ENCODE measurements at places on chromosomes 7 and 10.

- peak; percentile 62 for DNase-seq
Observed at GRCh38 chr7:5704534-5704922, 76.9 kb downstream of the RNF216 start.

DNA sequence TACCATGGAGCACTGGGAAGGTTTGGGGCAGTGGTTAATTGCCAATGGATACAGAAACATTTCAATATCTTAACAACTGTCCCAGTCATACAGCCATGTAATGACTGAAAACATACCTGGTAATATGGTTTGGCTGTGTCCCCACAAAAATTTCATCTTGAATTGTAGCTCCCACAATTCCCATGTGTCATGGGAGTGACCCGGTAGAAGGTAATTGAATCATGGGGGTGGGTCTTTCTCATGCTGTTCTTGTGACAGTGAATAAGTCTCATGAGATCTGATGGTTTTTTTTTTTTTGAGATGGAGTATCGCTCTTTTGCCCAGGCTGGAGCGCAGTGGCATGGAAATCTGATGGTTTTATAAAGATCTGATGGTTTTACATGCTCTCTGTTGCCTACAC lies 284.4 kb downstream of the TCF7L2 start:
- no peak for DNase-seq

DNA sequence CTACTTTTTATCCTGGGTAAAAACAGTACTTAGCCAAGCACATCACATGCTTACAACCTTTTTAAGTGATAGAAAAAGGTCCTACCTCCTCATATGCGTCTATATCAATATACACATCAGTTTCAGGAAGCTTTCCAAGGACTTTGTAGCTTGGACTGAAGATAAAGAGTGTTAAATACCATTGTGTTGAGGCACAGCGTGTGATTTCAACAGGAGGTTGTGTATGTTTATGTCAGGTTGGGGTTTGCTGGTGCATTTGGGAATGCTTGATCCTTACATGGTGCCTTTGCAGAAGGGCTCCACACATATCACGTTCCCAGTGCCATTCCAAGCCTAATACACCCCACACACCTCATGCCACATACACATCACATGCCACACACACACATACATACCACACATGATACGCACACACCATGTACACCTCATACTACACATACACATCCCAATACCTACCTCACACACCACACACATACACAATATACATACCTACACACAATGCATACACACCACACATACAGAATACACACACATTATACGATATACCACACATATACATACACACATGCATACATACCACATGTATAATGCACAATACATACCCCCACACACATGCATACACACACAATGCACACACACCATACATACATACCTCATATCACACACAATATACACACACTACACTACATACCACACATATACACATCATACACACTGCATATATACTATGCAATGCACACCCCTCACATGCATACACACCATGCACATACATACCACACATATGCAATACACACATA lies 33.1 kb downstream of the PSMC2 start:
- no peak for DNase-seq

DNA sequence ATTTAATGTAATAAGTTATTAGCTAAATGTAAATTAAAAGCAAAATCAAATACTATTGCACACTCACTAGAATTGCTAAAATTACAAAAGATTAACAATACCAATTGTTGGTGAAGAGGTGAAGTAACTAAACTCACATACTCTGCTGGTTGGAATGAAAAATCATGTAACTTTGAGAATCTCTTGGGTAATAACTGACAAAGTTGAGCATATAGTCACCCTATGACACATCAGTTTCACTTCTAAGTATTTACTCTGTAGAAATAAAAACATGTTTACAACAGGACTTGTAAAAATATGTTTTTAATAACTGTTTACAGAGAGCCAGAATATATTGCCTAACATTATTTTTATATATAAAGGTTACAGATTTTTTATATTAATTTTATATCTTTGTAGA lies 33.6 kb downstream of the CNTNAP2 start:
- DNase-seq: no peak

DNA sequence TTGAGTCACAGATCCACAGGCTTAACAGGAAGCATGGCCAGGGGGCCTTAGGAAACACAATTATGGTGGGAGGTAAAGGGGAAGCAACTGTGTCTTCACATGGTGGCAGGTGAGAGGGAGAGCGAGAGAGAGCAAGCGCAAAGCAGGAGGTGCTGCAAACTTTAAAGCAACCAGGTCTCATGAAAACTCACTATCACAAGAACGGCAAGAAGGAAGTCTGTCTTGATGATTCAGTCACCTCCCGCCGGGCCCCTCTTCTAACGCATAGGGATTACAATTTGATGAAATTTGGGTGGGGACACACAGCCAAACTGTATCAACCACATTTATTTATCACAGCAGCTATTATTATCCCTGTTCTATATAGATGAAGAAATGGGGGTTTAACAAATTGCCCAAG lies 201.6 kb downstream of the DPP6 start:
- no peak for DNase-seq

DNA sequence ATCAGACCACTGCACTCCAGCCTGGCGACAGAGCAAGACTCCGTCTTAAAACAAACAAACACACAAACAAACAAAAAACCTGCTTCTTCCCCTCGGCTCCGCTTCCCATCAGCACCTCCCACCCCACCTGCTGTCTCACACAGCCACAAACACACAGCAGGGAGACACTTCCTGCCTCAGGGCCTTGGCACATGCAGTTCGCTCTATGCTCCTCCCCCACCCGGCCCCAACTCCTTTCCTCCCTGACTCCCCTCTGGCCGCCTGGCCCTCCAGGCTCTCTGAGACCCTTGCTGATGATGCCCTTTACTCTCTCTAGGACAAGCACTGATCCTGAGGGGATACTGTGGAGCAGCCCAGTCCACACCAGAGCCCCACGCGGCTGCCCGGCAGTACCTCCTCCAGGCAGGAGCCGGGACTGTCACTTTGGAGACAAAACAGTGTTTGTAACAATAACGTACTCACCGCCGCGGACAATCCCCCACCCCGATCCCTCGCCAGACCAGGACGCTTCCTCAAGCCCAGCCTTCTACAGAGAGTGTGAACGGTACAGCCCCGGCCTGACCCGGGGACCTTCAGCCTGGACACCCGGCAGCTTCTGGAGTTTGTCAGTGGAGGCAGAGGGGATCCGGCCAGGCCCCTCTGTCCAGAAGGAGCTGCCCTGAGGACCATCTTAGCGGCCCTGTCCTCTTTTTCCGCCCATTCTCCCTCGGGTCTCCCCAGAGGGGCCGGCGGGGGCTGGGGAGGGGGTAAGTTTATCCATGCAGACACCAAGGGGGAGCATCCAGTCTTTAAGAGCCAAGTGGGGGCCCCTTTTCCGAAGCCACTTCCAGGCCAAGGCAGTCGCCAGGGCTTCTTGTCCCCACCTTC lies 50.0 kb upstream of the GTF2IRD1 start:
- no peak for DNase-seq

DNA sequence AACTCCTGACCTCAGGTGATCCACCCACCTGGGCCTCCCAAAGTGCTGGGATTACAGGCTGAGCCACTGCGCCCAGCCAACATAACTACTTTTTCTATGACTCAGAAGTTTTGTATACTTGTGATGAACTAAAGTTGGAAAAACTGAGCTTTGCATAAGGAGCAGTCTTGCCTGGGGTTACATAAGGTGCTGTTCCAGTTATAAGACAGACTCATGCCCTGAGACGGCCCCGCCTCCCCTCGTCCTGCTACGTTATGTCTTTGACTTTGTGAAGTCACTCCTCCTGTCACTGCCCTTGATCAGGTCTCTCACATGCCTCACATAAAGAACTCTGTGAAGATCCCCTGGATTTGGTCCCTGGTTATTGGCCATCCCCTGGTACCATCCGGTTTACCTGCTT lies 40.4 kb upstream of the OPN4 start:
- no peak for DNase-seq

- DNase-seq: no peak
Observed at GRCh38 chr10:126036515-126036914, 140.2 kb downstream of the FANK1 start.

DNA sequence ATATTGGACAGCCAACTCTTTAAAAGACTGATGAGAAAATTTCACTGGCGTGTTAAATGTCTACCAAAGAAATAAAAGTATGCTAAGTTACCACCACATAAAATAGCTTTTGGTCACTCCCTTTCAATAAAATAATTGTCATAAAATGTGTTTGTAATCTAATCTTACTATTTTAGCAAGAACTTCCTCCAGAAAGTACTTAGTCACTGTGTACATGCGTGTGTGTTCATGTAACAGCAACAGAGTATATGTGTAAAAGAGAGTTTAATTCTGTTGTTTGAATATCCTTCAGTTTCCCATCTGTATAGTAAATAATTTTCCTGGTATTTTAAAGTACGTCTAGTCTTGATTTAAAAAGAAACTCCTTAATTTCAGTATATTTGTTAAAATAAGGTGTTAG lies 35.0 kb upstream of the WASL start:
- no peak for DNase-seq

DNA sequence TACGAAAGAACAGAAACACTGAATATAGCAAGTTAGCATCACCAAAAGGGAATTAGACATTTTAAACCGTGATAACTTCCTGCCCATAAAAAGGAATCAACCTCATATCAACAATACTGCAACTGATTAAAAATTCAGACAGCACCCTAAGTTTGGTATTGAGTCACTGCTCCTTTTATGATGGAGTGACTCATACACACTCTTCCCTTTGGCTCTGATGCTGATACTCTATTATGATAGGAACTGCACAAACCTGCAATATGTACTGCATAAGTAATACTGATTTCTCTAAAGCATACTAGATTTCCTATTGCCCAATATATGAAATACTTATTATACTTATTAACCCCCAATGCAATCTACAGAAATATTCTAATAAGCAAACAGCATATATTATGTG lies 118.7 kb downstream of the PARD3 start:
- DNase-seq: no peak

- DNase-seq: no peak
Observed at GRCh38 chr7:155922067-155922816, 110.0 kb upstream of the SHH start.

DNA sequence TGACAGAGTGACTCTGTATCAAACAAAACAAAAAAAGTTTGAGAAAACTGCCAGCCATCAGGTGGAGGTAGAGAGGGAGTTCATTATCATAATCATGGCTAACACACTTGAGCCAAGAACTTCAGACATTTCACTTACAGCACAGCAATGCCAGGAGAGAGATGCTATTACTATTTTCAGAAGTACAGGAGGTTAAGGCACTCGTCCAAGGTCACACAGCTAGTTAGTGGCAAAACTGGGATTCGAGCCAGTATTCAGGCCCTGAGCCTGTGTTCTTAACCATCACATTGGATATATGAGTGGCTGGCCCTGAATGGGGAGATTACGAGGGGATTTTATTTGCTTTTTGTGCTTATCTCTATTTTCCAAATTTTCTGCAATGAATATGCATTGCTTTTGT lies 24.8 kb upstream of the UNC5B start:
- DNase-seq: no peak

- DNase-seq: no peak
Observed at GRCh38 chr7:81441750-81442149, 328.1 kb downstream of the HGF start.

DNA sequence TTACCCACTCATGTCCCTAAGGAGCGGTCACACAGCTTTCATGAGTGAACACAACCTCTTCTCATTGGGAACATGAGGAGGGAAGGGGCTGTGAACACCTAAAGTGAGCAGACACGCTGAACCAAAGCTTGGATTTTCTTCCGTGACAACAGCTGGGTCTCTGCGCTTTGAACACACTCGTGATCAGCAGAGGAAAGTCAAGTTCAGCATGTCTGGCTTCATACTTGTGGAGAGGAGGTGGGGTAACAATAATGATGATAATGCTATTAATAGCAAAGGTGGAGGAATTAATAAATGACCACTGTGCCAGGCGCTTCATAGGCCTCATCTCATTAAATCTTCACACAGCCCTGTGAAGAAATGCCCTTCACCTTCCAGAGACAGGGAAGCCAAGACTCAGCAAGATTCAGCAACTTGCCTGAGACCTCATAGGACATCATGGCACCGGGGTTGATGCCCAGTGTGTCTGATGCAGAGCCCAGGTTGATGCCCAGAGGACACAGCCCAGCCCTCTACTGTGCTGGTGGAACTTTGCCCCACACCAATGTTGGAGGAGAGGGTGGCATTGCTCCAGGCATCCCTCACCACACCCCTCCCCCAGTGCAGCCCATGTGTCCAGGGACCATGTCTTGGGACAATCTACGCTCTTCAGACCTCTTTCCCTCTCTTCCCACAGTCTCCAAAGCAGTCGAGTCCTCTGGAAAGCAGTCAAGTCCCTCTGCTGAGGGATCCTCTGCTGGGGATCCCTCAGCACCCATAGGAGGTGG lies 40.6 kb downstream of the GSDME start:
- DNase-seq: no peak

DNA sequence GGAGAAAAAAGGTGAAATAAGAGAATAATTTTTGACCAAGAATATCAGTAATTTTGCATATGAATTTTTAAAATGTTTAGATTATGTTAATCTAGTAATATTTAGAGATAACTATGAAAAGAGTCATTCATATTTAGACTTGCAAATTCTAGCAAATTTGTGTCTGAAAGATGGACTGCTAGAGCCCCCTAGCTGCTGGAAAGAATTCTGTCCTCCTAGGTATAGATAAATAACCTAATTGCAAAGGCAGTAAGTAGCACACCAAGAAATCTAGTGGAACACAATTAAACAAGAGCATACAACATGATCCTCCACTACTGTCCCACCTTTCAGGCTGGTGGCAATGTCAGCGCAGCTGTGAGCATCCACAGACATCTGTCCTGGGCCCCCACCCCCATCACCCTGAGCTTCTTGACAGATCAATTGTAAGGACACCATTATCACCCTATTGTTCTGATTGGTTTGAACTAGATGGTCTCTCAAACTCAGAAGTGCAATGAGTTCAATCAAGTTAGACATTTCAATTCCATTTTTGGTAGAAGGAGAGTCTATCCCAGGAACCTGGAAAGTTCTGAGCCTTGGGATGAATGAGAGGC lies 15.0 kb upstream of the GFRA1 start:
- no peak for DNase-seq

DNA sequence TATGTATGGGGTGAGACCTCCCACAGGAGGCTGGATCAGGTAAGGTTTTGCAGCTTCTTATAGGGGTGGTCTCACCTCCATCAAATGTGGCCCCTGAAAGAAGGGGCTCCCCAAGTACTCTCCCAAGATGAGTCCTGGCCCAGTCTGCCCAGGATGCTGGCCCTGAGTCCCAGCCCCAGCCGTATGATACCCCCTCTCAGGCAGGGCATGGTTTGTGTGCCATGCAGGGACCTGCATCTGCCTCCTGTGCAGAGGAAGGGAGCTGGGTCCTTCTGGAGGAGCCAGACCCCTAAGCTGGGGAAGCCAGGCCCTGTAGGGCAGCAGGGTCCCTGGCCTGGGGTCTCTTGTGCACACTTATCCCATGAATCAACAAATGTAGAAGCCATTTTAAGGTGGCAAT lies 35.1 kb upstream of the ZNF716 start:
- DNase-seq: no peak

DNA sequence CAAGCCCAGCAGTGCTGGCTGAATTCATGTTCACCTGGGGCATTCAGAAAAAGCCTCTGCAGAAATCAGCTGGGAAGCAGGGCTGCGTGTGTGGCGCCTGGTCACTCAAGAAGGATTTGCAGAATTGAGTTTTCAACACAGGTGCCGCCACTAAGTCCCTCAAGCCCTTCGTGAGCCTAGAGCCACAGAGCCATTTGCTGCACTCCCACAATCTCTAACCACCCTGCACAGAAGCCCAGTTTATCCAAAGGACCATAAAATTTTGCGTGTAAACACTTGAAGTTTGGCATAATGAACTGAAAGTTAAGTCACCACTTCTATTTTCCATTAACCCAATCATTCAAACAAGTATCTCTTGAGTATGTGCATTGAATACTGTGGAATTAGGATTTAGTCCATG lies 136.2 kb downstream of the DIP2C start:
- no peak for DNase-seq
